Cerebellar nuclear complex (tissue), 1 donor: ENCODE measurements at places on chromosomes 11 and 22.

DNA sequence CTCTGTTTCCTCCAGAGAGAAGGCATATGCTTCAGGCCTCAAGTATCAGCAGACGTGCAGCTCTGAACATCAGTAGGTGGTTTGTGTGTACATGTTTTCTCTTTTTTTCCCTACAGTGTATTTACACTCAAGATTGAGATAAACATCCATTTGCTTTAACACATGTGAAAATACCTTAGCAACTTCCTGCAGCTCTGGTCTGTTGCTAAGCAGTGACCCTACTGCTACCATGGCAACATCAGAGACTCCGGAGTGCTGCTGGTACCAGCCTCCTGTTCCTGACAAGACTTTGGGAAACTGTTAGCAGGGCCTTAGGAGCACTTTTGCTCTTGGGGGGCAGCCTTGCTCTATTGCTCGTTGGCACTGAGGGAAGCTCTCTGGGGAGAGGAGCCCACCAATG is 221.2 kb upstream of the PLET1 start:
- no peak for DNase-seq

DNA sequence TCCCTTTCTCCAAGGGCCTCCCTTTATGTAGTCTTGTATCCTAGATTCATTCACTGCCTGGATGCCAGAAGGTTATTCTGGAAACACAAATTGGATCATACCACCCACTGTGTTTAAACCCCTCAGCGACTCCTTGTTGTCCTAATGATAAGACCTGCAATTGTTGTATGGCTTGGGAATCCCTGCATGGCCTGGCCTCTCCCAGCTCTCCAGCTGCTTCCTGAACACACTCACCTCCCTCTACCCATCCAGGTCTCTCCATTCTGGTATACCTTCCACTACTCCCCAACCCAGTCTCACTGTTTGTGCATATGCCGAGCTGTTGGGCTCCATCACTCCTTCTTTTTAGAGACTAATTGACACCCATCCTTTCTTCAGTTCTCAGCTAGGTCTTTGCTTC is 124.3 kb upstream of the ALX4 start:
- no peak for DNase-seq

DNA sequence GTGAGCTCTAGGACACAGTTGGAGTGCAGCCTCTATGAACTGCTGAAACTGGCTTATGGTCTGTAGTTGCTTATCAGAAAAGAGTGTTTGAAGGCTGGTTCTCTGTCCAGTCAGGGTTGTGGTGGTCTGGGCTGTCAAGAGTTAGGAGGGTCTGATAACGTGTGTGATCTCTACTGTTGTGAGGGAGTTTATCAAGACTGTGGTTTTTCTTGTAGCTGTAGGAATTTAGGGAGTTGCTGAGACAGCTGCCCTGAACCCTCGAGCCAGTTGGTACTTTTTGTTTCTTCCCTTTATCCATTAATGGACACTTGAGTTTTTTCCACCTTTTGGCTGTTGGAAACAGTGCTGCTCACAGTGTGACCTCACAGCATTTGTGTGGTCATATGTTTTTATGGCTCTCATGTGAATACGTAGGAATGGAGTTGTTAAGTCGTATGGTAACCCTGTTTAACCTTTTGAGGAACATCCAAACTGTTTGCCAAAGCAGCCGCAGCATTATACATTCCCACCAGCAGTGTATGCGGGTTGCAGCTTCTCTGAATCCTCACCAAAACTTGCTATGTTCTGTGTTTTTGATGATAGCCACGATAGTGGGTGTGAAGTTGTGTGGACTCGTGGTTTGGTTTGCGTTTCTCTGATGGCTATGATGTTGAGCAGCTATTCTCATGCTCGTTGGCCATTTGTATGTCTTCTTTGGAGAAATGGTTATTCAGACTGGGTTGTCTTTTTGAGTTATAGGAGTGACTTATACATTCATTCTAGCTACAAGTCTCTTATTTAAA is 20.9 kb upstream of the DGCR8 start:
- no peak for DNase-seq

GRCh38 chr11:14821031-14821430 is 71.0 kb downstream of the CYP2R1 start:
- no peak for DNase-seq

GRCh38 chr11:70759846-70760245 is 361.5 kb downstream of the CTTN start:
- DNase-seq = no peak
